ENCODE measurements at places on chromosomes 1 and 21.

GRCh38 chr1:157135646-157136045 is 2.5 kb downstream of the ETV3 start:
- DNase-seq: no peak

DNA sequence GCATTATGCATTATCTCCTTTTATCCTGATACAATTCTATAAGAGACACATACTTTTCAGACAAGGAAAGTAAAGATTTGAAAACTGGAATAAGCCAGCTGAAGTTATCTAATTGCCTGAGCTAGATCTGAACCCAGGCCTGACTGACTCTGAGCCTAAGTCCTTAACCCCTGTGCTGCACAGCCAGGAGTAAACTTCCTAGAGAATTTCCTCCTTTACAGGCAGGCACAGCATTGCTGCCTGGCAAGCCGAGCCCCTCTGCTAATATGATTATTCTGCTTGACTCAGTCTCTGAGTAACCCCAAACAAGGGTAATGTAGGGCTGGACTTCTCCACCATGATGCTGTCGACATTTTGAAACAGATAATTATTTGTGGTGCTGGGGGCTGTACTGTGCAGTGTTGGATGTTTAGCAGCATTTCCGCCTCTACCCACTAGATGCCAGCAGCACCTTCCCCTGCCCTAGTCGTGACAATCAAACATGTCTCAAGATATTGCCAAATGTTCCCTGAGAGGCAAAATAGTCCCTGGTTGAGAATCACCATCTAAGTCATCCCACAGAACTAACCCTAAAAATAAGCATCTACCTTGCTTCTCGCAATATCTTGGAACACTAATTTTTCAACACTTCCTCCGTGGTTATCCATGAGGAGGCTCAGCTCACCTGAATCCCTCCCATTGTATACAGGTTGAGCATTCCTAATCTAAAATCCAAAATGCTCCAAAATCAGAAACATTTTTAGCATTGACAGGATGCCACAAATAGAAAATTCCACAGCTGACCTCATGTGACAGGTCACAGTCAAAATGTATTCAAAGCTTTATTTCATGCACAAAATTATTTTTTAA is 18.5 kb downstream of the CAMK1G start:
- DNase-seq: peak; percentile 35

GRCh38 chr1:11299225-11299574 is 26.2 kb downstream of the UBIAD1 start:
- DNase-seq: no peak

- DNase-seq: no peak
Observed at GRCh38 chr21:45699966-45700365, 56.4 kb downstream of the PCBP3 start.

- DNase-seq: no peak
Observed at GRCh38 chr1:57024428-57024827, 58.6 kb upstream of the C8B start.

- no peak for DNase-seq
Observed at GRCh38 chr1:15724949-15725880, 10.8 kb upstream of the SLC25A34 start.

- DNase-seq: no peak
Observed at GRCh38 chr1:233368789-233369130, 41.2 kb downstream of the MAP3K21 start.

- no peak for DNase-seq
Observed at GRCh38 chr1:217494767-217495166, 136.1 kb downstream of the GPATCH2 start.

GRCh38 chr21:15236111-15236510 is 171.3 kb upstream of the NRIP1 start:
- no peak for DNase-seq

DNA sequence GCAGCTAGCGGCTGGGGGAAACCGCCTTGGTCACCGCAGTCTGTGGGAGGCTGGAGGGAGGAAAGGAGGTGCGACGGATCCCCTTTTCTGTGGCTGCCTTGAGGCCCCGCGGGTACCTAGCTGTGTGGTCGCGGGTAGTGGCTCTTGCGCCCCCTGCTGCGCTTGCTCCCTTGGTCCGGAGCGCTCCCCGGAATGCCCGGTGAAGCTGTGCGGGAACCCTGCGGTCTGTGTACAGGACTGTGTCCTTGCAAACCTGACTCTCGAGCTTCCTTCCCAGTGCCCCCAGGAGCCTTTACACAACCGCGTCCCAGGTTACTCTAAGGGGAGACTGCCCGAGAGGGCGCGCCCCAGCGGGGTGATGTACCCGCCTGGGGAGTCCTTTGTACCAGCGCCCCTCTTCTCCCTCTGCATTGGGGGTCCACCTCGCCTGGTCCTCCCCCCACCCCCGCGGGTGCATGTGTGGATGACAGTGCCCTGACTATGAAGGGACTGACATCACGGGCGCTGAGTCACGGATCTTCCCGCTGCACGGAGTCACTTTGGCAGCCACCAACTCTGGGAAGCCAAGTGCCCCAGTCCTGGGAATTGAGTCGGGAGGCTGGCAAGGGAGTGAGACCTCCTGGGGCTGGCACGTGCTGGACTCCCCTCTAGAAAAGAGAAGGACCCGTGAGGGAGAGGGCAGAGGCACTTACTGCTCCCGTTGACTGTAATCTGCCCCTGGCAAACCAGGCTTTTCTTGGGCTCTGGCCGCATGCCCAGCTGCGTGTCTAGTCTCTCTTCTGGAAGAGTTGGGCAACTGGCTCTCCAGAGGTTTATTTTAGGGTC is 816 bp downstream of the IL6R start:
- peak; percentile 84 for DNase-seq

- DNase-seq: peak; percentile 13
Observed at GRCh38 chr1:181503171-181503810, 20.0 kb downstream of the CACNA1E start.

GRCh38 chr1:228288536-228289238 is 80.8 kb downstream of the OBSCN start:
- DNase-seq: no peak

DNA sequence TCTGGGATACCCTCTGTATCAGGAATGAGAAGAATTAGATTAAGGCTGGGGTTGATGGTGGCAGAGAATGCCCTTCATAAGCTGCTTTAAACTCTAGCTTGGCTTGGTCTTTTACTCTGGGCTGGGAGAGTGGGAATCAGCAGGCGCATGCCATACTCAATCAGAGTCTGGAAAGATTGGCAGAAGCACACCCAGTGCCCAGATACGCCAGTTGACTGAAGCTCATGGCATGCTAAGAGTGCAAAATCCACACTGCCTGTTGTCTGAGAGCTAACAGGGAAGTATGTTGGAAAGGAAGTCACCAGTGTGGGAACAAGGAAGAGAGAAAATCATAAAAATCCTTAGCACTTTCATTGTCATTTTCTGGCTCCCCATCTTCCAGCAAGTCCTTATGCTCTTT is 53.0 kb downstream of the HMCN1 start:
- DNase-seq: no peak

DNA sequence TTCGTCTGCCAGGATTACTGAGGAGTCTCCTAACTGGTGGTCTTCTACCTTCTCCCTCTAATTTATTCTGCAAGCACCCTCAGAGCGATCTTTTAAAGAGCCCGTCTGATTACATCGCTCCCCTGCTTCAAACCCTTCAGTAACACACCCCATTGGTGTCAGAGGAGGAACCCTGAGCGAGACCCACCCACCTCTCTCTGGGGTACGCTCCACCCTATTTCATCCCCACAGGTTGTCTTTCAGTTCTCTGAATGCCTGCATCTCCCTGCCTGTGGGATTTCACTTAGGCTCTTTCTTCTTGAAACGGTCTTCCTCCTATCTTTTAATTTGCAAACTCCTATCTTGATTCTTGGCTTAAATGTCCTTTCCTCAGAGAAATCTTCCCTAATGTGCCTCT is 39.4 kb downstream of the C1orf21 start:
- DNase-seq: no peak

- DNase-seq: no peak
Observed at GRCh38 chr1:224256640-224257039, 73.3 kb downstream of the NVL start.

DNA sequence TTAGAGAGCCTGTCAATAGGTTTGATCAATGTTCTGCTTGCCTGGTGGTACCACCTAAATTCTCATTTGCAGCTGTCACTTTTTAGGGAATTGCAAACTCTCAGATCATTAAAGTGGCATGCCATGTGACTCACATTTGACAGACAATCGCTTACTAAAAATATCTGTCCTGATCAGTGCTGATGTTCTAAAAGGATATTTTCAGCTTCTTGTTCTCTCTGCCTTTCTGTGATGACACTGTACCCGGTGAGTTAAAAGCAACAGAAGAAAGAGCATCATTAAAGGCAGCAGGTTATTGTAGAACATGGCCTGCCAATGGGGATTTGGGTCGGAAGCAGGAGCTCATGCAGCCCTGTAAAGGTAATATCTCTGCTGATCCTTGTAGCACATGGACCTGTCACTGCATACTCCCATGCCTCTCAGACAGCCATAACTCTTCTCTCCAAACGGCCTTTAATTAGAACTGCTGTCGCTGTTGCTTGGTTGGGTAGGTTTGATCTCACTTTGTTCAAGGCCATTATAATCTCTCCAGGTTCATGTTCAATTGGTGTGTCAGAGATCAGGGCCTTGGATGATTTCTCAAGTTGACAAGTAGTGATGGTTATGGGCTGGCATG is 441.3 kb upstream of the DEPDC1 start:
- DNase-seq: no peak

DNA sequence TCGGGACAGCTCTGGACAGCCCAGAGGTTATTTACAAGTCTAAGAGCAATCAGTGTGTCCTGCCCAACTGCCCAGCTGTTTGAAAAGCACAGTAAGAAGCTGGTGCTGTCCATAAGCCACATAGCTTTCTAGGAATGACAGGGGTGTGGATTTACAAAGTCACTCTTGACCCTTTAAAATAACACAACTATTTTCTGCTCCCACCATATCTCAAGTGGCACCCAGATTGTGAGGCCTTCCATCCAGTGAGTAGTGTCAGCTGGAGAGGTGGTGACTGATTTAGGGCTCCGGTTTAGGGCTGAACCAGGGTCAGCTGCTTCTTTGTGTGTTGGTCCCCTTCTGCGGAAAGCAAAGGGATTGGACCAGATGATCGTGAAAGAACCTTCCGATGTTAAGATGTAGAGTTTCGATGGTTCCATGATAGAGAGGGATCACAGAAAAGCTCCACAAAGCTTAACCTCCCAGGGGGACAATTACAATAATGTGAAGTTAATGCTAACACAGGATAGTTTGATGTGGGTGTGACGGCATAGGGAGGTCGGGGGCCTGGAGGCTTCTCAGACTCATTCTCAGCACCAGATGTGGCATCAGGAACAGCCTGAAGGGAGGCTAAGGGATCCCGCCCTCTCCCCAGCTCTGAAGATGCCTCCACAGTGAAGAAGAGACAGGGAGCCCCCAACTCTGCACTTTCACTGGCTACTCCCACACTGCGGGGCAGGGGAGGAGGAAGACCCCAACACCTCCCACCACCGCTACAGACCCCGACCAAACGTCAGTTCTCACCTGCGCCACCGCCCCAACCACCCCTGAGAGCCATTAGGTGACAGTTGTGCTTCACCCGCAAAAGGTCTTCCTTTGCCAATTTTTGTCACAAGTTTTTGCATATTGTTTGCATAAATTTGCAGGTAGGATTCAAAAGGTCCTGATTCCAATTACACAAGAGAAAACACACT is 40.6 kb downstream of the LRRC3 start:
- DNase-seq: no peak

DNA sequence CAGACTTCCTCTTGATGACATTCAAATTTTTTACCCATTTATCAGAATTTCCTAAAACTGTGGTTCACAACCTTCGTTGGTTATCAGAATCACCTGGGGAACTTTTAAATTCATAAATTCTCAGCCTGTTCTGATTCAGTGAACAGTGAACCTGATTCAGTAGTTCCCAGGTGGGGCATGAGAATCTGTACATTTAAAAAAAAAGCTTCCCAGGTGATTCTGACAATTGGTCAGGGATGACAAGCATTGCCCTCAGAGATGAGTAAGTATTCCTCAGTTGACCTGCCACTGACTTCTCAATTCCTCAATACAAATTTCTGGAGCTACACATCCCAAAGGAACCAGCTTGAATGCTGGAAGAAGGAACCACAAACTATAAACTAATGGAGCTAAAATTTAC is 23.5 kb upstream of the CR2 start:
- no peak for DNase-seq

- DNase-seq: no peak
Observed at GRCh38 chr1:224698015-224698451, 81.9 kb downstream of the CNIH3 start.
